ENCODE measurements at places on chromosomes 5 and 9.

GRCh38 chr9:95750725-95751519, 124.6 kb upstream of the ERCC6L2 start:
- DNase-seq: no peak

GRCh38 chr5:83924171-83924570, 203.5 kb upstream of the HAPLN1 start:
- DNase-seq: peak; percentile 65

GRCh38 chr9:104322596-104322995, 181.5 kb upstream of the OR13F1 start:
- no peak for DNase-seq

DNA sequence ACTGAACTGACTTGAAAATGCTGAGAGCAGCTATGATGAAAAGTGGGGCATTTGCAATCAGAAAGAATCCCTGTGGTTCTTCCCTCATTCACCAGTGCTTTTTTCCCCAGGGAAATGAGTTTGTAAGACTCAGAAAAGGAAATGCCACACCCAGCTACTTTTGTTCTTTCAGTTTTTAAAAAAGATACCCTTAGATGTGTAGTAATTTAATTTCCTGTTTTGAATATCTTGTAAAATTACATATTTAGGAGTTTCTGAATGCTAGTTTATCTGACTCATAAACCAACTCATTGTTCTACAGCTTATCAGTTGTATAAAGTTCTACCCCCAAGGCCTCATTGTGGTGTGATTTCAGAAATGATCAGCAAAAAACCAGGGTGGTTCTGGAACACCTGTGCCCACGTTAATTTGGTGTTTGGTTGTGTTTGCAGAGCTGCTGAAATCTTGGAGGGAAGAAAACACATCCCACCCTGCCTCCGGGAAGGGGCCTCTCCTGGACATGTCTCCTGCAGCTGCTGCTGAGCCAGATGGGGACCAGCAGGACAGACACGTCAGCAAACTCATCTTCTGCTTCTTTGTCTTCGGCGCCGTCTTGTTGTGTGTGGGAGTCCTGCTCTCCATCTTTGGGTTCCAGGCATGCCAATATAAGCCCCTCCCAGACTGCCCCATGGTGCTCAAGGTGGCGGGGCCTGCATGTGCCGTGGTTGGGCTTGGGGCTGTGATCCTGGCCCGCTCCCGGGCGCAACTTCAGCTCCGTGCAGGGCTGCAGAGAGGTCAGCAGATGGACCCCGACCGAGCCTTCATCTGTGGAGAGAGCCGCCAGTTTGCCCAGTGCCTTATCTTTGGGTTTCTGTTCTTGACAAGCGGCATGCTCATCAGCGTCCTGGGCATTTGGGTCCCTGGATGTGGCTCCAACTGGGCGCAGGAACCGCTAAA, 2.8 kb downstream of the TMEM171 start:
- peak; percentile 86 for DNase-seq

DNA sequence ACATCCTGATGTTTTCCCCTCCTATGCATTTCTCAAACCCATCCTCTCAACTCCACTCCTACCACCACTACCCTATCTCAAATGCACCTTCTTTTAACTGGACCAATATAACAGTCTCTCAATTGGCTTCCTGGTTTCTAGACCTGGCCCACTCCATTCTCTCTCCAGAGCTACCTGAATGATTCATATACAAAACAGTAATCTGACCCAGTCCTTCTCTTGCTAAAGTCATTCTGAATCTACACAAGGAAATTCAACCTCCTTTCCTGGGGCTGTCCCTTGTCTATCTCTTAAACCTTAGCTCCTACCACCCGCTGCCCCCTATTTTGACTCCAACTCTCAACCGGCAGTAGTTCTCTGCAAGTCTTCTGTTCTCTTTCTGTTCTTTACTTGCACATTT, 97.2 kb downstream of the PCSK1 start:
- DNase-seq: no peak

DNA sequence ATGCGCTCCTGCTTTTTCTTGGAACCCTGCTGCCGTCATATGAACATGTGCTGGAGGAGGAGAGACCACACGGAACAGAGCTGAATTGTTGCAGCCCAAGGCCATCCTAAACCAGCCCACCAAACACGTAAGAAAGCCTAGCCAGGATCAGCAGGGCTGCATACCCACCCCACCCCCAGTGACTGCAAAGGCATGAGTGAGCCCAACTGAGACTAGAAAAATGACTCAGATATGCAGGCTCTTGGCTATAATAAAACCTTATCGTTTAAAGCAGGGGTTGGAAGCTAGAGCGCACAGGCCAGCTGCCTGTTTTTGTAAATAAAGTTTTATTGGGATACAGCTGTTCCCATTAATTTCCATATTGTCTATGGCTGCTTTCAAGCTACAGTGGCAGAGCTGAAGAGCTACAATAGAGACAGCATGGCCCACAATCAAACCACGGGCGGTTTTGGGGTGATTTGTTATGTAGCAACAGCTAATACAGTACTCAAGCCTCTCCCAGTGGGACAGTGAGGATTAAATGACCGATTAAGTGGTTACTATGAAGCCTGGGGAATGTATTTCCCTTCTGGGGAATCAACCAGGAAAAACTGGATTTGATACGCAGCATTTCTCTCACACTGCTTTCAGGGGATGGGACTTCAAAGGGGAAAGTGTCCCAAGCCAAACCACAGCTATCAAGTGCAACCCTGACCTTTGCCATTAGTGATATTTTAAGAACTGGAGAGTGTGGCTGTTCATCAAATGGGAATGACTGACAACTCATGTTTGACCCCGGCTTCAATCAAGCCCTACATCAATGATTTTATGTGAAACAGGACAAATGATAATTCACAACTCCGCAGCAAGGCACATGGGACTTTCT, 6.3 kb downstream of the SHB start:
- DNase-seq: peak; percentile 56
